Subcutaneous adipose tissue (tissue), 4 donors: ENCODE measurements at places on chromosomes 5 and 9. TPM values are rescaled to one million over a fixed set of nuclear protein-coding genes. Genes with fewer than 3 reads are reported as not detected.

The ANKRD18A gene
- total RNA-seq, result not detected

The ADAMTSL1 gene
- total RNA-seq, result 16.4 TPM

The PRUNE2 gene
- total RNA-seq, result 20.7 TPM

The TRPM6 gene
- total RNA-seq, result 1.8 TPM

The LRRC19 gene
- total RNA-seq, result not detected
